ENCODE measurements at places on chromosomes 6 and 20.

DNA sequence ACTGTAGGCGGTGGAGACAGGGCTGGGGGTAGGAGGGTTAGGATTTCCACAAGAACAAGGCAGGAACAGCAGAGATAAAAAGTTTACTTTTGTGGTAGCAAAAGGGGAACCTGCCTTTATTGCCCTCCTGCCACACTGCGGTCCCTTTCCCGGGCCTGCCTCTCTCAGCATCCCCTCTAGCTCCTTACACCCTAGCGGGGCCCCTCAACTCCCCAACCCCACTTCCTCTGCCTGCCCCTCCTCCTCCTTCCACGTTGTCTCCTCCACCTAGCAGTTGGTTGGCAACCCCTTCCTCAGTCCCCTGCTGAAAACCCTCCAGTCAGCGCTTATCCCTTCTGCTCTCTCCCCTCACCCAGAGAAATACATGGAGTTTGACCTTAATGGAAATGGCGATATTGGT lies 714 bp downstream of the AIF1 start:
- DNase-seq: no peak

DNA sequence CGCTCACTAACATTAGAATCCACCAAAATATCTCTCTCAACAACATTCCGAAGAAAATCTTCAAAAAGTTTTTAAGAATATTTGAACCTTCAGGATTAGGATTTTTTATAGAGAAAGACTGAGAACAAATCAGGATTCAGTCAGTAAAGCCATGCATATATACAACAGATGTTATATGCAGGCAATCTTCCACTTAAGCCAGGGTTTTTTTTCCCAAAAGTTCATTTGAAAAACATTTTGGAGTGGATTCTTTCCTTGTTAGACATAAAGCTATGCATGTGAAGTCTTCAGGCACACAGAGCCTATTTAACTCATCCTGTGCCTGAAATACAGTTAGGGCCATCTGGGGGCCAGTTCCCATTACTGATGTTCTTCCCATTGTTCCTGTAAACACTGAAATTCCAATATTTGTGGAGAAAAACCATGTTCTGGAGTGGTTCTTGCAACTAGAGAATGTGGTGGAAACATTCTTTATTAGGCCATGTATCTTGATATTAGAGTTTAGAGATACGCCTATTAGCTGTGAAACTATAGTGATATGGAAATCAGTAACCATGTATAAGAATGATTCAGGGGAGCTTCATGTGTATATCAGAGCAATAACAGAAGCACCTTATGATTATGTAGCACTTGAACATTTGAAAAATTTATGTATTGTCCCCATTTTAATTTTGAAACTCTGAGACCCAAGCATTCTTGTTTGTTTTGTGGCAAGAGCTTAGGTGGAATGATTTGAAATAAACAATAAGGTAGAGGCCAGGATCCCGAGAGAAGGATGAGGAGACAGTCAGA lies 61.7 kb downstream of the PLEKHG1 start:
- DNase-seq: no peak

GRCh38 chr6:49406250-49406970 lies 56.6 kb downstream of the MMUT start:
- no peak for DNase-seq

DNA sequence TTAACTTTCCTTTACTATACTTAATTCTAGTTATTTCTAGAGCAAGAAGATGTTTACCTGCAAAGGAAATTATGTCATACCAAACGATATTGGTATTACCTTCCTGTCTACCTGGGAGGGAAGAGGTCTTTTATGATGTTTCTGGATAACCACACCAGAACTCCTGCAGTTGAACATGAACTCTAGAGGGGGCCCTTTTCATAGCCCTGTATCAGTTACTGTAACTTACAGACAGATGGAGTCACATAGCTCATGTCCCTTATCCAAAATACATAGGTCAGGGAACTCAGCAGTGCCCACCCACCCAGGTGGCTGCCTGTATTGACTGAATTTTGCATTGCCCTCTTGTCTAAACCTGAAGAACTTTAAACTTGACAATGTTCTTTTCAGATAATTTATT lies 35.1 kb upstream of the MYL9 start:
- DNase-seq: no peak

GRCh38 chr6:155080881-155081845 lies 86.0 kb downstream of the TIAM2 start:
- DNase-seq: no peak

DNA sequence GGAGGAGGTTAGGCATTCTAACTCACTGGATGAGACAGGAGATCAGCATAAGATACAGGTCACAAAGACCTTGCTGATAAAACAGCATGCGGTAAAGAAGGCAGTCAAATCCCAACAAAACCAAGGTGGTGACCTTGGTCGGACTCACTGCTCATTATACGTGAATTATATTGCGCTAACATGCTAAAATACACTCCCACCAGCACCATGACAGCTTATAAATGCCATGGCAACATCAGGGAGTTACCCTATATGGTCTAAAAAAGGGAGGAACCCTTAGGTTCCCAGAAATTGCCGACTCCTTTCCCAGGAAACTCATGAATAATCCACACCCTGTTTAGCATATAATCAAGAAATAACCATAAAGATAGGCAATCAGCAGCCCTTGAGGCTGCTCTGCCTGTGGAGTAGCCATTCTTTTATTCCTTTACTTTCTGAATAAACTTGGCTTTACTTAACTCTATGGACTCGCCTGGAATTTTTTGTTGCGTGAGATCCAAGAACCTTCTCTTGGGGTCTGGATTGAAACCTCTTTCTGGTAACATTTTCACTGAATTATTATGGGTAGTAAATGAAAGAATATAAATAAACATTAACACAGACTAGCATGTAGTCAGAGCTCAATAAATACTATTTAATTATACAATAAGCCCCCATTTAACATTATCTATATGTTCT lies 3.0 kb upstream of the LAMA4 start:
- DNase-seq: no peak

DNA sequence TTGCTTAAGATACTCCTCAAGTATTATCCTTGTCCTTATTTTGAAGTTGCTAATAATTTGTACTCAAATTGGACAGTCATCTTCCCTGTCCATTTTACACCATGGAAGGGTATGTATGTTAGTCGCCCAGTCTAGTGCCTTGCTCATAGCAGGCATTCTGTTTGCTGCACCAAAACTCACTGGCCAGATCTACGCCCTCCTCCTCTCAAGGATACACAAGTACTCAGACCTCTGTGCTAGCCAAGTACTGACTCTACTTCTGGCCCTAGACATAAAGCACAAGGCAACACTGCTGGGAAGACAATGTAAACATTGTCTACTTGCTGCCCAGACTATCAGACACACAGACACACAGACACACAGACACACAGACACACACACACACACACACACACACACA lies 57.7 kb downstream of the DNAAF9 start:
- DNase-seq: no peak

GRCh38 chr6:5275497-5275896 lies 14.2 kb downstream of the FARS2 start:
- no peak for DNase-seq

DNA sequence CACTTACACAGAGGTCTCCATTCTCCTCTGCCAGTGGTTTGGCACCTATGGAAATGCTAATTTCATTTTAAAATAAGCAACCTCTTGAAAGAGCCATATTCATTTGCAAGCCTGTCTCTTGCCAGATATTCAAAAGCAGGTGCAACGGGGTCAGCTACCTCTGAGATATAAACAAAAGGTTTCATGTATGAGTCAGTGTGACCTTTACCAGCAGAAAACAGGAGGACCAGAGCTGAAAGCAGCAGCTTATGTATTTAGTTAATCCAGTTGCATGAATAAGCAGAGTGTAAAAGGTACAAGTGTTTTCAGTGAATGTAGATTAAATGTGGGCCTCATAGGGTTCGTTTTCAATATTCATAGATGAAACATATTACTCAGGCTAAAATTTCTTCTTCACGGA lies 56.0 kb downstream of the TENT5A start:
- DNase-seq: no peak

DNA sequence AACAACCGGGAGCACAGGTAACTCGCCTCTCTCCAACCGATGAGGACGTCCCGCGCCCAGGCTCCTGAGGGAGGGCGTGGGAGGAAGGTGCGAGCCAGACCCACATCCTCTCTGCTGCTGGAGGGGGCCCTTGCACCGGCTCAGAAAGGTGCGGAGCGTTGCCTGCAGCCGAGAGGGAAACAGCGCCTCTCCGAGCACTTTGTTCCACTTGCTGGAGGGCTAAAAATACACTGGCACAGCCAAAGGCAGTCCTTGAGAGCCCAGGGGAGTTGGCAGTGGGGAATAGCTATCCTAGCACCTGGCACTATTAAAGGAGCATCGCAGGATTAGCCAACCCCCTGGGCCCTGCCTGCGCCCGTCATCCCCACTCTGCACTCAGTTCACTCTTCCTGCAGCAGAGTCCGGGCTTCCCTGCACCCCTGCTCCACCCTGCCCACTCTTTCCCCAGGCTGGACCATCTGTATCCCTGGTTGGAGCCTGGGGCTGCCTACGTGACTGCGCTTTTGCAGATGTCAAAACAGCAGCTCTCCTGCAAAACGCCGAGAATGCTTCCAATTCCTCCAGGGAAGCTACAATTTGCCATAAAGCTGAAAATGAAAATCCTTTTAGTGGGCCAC lies 108.9 kb downstream of the SNX5 start:
- no peak for DNase-seq

DNA sequence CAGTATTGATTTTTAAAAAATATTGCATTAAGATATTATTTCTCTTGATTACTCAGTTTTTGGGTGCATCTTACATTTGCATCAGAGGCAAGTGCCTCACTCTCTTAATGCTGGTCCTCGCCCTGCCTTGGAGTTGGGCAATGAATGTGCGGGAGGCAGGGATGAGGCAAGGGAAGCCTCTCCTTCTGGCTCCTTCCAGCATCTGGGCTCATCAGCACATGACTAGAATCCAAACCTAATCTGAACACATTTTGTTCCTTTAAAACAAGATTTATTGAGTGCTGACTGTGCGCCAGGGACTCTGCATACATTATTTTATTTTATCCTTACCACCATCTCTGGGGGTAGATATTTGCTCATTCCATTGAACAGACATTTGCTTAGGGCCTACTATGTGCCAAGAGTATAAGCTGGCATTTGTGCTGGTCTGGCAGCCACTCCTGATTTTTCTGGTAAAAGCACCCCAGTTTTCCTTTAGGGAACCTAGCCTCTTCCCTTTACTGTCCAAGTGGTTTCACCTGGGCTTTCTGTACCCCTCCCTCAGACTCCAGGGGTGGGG lies 71.9 kb upstream of the ZNFX1 start:
- no peak for DNase-seq

DNA sequence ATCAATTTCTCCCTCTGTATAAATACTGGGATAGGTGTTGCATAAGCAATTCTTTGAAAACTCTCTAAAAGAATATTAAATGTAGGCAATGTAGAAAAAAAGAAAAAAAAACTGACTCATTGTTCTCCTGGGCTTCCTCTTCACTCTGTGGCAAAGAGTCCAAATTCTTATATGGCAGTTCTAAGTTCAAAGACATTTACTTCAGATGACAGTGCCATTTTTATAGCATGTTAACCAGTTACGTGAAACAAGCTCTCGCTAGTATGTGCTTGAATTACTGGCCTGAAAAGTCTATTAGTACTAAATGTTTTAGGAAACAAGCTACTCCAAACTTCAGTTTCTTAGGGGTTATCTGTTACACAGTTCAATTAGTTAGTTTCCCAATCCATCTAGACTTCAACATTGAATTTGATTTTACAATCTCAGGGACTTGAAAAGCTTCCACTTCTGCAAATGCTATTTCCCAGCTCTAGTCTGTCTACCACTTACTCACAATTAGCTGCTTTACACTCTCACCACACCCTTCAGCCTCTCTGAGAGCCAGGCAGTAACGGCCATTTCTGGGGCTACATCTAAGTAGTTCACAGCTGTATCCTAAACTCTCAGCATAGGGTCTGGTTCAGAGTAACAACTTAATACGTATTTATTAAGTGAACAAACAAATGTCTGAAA lies 100.4 kb downstream of the OGFRL1 start:
- DNase-seq: no peak

- no peak for DNase-seq
Measured at GRCh38 chr6:3336066-3336786, 77.5 kb downstream of the PSMG4 start.

DNA sequence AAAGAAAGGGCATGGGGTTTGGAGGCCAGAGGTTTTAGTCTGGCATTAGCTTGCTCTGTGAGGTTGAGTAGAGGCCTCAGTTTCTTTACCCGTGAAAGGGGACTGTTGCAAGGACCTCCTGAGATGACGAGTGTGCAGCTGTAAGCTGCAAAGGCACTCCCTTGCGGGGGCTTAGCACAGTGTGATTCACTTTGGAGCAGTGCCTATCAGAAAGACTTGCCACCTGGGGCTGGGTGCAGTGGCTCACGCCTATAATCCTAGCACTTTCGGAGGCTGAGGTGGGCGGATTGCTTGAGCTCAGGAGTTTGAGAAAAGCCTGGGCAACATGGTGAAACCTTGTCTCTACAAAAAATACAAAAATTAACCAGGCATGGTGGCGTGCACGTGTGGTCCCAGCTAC lies 7.5 kb upstream of the BAK1 start:
- DNase-seq: no peak

- DNase-seq: no peak
Measured at GRCh38 chr6:164107297-164107995, 692.9 kb downstream of the QKI start.

DNA sequence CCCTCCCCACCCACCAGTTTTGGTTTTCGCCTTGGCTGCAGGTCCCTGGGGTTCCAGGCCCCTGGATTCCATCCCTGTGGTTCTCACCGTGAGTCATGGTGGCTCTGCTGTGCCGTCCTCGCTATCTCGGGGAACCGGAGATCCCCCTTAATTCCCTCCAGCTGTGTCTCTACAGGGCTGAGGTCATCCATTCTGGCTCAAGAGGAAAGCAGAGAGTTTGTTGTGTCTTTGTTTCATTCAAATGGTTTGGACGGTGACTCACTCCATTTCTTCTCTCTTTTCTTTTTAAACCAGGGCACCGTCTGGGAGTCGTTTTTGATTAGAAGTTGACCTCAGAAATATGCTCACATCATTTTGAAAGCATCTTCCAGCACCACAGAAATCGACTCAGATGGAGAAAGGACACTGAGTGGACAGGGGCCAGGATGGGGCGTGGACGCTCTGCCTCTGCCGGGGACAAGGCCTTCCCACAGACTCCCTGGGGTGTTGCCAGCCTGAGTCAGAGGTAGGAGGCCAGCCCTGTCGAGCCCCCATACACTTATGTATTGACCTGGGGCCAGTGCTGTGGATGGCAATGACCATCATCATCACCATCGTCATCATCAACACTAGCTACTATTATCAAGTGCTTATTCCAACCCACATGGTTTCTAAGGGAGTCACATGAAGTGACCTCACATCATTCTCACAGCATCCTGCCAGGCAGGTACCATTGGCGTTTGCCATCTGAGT lies 176.2 kb downstream of the NFATC2 start:
- DNase-seq: no peak

DNA sequence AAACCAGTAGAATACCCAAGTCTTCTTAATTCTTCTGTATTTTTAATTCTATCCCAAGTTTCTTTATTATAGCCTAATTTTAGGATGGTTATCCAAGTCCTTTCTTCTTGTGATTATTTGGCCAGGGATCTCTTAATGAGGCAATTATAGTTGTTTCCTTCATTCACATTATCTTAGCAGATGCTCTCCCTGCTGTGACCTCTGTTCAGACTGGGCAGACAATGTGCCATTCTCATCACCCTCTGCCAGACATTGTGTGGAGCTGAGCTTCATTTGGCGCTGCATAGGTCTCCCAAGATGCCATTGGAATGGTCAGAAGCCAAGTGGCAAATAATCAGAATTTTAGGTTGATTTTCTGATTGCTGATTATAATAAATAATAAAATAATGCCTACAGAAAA lies 79.4 kb downstream of the LIN28B start:
- no peak for DNase-seq

Data from hippocampal formation (tissue), 2 donors.